ENCODE measurements at places on chromosomes 11 and 22.

DNA sequence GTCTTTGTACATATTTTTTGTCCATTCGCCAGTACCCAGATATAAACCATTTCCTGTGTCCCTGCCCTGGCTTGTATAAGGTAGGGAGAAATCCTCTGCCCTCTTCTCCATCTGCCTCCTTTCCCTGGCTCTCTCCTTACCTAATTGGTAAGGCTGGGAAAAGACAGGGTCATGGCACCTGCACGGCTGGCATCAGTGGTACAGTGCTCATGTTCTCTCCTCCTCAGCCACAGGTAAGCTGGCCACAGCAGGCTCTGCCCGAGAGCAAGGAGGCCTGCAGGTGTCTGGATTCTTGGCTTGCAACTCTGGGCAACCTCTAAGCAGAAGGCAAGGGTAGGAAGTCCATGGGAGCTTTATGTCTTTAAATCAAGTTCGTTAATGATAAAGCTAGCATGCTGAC, 419.9 kb downstream of the BUD13 start:
- DNase-seq, result no peak

DNA sequence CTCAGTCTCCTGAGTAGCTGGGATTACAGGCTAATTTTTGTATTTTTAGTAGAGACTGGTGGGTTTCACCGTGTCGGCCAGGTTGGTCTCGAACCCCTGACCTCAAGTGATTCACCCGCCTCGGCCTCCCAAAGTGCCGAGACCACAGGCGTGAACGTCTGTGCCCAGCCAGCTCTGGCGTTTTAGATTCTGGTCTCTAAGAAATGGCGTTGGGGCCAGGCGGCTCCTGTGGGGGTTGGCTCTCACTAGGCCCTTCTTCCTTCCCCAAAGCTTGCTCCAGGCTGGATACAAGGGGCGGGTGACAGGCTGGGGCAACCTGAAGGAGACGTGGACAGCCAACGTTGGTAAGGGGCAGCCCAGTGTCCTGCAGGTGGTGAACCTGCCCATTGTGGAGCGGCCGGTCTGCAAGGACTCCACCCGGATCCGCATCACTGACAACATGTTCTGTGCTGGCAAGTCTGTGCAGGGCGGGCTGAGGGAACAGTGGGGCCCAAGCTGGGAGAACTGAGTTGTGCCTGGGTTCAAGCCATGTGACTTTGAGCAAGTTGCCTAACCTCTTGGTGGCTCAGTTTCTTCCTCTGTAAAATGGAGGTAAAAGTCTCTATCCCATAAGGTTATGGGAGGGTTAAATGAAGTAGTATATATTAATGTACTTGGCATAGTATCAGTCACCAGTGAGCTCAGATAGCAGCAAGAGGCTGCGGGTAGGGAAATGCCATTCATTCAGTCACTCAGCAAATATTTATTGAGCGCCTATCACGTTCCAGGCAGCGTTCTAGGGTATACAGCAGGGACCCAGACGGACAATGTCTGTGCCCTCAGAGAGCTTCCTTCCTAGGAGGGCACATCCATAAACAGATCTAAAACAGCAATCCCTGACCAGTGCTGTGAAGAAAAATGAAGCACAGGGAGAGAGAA, 10.4 kb downstream of the F2 start:
- DNase-seq, result no peak

GRCh38 chr22:33025675-33026074, 32.5 kb downstream of the SYN3 start:
- no peak for DNase-seq

DNA sequence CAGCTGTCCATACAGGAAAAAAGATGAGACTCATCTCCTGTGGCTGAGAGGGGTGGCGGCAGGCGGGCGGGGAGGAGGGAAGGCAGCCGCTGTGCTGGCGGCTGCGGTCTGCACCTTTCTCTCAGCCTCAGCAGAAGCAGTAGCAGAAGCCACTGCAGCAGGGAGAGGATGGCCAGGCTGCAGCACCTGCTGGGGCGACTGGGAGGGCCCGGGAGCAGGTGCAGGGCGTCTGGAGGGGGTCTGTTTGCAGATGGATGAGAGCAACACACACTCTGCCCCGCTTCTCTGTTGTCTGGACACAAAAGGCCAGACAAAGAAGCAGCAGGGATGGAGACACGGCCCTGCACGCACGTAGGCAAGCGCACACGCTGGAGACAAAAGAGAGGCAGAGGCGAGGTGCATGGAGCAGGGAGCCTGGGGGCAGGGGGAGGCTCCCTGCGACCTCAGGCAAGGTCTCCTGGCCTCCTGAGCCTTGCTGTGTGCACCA, 9.3 kb upstream of the MIAT start:
- no peak for DNase-seq

All from stimulated activated CD4-positive, alpha-beta T cell treated with anti-CD3 and anti-CD28 coated beads, TNF-alpha, amount 100 ng/mL, for 4 hours (primary cell).